ENCODE measurements at places on chromosomes 13 and 19.

DNA sequence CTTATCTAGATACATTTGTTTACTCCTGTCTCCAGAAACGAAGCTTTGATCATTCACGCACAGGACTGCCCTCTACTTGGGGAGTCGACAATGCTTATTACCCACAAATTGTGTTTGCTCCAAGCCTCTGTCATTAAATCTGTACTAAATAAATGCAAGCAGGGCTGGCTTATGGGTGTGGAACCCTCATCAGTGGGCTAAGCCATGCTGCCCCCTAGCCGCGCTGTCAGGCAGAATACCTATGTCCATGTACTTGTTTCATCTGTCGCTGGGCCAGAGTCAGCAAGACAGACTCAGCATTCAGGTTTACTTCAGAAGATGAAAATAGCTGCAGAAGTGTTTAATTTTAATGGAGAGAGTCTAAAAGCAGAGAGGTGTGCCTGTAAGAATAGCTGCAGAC lies 110.0 kb upstream of the PRR20A start:
- DNase-seq = no peak

DNA sequence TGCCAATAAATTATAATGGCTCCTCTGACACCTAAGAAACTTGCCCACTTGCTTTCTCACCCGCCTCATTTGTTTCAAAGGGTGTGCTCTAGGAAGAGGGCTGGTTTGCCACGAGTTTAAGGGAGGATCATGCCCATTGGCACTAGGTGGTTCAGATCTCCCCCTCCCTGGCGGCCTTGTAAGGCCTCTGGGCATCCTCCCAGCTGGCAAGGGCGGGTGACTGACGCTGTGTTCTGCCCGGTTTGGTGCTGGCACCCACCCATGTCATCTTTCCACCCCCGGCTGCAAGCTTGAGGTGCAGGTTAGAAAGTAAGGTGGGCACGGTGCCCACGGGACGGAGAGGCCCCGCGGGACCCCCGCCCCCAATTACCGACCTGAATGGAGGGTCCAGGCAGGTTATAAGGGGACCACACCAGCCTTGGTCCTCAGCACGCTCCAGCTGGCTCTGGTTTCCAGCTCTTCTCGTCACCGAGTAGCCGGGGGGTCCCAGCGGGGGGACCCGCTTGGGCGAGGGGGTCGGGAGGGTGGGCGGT lies 90.4 kb downstream of the PTPRS start:
- DNase-seq = no peak

DNA sequence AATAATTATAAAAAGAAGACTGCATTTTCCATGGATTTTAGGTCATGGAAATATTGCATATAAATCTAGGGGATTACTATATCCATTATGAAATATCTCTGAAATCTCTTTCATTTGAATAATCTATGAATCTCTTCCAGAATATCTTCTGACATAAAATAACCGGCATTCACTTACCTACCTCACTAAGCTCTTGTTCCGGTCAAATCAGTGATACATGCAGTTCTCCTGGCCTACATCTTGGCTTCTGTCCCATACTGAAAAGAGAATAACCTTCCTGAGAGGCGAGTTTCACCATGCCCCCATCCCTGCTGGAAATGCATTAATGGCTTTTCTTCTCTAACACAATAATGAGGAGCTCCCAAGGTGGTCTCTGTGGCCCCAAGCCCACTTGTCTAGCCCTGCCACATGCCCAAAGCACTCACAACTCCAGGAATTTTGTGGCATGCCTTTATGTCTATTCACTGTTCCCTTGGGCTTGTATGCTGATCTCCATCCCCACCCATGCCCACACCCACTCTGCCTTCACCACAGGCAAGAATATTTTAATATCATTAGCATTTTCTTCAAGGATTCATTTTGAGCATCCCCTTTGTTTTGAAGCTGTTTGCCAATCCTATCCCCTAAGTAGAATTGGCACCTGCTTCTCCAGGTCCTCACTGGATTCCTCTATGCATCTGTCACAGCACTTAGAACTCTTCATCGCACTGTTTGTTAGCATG lies 401.6 kb downstream of the COG6 start:
- DNase-seq = no peak

DNA sequence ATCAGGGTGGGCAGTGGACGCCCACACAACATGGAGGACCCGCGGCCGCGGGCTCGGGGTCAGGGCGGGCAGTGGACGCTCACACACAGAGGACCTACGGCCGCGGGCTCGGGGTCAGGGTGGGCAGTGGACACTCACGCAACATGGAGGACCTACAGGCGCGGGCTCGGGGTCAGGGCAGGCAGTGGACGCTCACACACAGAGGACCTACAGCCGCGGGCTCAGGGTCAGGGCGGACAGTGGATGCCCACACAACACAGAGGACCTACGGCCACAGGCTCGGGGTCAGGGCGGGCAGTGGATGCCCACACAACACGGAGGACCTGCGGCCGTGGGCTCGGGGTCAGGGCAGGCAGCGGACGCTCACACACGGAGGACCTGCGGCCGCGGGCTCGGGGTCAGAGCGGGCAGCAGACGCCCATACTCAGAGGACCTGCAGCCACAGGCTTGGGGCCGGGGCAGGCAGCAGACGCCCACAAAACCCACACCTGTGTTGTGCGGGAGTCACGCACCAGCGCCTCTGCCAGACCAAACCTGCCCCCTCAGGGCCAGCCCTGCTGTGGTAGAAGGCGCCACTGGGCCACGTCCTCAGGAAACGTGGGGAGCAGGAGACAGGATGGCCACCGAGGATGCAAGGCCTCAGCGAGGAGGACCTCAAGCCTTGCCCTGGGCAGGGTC lies 27.6 kb upstream of the C13orf46 start:
- DNase-seq = no peak

DNA sequence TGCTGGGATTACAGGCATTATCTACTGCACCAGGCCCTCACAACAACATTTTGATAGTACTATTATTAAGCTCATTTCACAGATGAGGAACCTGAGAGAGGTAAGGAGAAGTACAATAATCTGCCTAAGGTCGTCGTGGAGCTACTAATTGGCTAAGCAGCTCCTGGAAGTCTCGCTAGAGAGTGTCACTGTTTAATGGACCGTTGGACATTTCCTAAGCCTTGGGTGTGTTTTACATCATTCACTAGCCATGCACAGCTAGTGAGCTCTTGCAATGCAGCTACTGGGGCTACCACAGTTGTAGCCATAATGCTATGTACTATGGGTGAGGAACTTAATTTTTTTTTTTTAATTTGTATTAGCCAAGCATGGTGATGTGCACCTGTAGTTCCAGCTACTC lies 34.0 kb upstream of the OR1M1 start:
- DNase-seq = no peak

DNA sequence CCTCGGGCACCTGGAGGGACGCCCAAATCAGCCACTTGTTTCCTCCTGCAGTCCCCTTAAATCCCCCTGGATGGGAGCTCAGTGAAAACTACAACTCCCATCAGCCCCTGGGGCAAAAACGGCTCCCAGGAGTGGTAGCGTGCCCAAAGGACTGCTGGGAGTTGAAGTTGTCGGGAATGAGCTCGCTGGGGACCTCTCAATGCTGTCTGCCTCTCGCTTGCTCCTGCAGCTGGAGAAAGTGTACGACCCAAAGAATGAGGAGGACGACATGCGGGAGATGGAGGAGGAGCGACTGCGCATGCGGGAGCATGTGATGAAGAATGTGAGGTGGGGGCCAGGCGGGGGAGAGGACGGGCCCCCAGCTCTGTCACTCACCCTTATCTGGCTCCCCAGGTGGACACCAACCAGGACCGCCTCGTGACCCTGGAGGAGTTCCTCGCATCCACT lies 14.7 kb upstream of the DHDH start:
- no peak for DNase-seq

- DNase-seq = no peak
Measured at GRCh38 chr13:43652760-43653159, 134.0 kb downstream of the ENOX1 start.

GRCh38 chr19:7852851-7853769 lies 21.1 kb downstream of the PRR36 start:
- DNase-seq = peak; percentile 51

Measured in stimulated activated CD8-positive, alpha-beta memory T cell treated with anti-CD3 and anti-CD28 coated beads, Interleukin-7, amount 100 ng/mL, for 24 hours (primary cell).